Psoas muscle (tissue), 8 donors: ENCODE measurements at places on chromosomes 11 and 22. TPM values are rescaled to one million over a fixed set of nuclear protein-coding genes. Genes with fewer than 3 reads are reported as not detected.

The TMEM132A gene
- 7.7 TPM for total RNA-seq

The SCGB1A1 gene
- total RNA-seq: not detected

The MPEG1 gene
- total RNA-seq: 4.6 TPM

The NXPE2 gene
- 0.12 TPM for total RNA-seq
